MV-4-11 (cell line): ENCODE measurements at places on chromosomes 7 and 10.

DNA sequence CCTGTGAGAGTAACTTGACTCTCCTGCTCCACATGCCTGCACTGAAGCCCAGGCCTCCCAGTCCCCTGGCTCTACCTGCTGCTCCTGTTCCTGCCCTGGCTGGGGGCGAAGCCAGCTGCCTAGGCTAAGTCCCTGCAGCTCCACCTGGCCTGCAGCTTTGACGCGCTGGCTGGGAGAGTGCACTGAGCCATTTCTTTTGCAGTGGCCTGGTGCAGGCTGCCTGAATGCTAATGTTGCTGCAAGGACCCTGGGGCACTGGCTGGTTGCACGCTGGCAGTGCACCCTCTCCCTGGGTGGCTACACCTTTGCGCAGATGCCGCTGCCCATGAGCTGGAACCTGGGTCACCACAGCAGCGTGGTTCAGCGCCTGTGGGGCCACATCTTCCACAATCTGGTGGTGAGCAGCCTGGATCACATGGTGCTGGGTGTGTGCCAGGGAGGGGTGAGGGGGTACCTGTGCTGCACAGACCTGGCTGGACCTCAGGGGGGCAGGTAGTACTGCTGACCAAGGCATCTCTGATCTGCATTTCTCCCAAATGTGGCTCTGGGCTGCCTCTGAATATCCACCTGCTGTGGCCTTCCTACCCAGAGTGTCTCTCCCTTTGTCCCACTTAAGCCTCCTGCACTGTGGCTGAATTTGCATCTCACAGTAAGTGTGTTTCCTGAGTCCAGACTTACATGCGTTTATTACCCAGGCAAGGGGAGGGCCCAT, 20.0 kb downstream of the IMPDH1 start:
- no peak for DNase-seq

DNA sequence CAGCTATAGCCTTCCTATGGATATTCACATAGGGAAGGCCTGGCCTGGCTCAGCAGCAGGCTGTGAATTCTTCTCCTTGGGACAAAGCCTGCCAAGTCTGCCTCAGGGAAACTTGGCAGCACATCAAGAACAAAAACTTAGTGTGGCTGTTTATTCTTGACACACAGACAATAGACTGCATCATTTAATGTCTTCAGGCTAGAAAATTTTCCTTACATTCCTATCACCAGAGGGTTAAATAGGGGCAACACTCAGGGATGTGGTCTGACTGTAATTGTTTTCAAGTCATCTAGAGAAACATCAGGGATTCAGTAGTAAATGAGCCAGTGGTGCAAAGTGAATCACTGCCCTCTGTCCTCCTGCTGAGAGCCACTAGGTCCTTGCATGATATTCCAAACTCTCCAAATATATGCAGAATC, 137.3 kb downstream of the SEMA3C start:
- DNase-seq: no peak

GRCh38 chr7:43454936-43455518, 127.9 kb upstream of the STK17A start:
- DNase-seq: peak; percentile 57

DNA sequence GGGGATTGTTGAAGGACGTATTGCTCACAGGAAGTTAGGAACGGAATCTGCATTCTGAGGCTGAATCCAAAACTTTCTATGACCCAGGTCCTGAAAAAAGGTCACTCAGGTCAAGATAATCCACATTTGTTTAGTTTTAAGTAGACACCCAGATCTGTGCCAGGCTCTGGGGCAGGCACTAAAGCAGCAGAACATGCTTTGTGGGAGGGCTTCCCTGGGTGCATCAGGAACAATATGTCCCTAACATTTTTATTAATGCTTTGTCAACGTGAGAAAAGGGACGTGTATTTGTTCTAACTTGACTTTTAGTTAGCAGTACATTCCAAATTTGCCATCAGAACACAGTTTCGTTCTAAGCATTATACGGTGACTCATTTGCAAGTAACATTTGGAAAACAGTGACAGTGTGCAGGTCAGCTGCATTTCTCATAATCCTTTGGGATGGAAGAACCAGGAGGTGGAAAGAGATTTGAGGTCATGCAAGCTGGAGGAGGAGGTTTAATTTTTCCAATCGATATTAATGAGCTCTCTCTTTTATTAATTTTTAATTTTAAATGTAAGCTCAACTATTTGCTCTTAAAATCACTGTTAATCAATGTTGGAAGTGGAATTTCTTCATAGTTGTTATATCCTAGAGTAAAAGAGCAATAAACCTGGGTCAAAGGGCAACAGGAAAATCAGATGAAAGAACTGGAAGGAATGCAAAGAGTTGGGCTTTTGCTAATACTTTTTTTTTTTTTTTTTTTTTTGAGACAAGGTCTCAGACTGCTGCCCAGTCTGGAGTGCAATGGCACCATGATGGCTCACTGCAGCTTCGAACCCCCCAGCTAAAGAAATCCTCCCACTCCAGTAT, 35.0 kb downstream of the TAS2R41 start:
- no peak for DNase-seq

DNA sequence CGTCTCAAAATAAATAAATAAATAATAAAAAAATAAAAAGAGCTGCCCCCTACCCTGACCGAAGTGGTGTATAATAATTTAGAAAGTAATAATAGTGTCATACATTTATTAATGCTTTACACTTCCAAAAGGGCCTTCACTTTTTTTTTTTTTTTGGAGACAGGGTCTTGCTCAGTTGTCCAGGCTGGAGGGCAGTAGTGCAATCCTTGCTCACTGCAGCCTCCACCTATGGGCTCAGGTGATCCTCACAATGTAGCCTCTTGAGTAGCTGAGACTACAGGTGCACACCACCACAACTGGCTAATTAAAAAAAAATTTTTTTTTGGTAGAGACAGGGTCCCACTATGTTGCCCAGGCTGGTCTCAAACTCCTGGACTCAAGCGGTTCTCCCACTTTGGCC, 1.4 kb downstream of the FAM149B1 start:
- no peak for DNase-seq

DNA sequence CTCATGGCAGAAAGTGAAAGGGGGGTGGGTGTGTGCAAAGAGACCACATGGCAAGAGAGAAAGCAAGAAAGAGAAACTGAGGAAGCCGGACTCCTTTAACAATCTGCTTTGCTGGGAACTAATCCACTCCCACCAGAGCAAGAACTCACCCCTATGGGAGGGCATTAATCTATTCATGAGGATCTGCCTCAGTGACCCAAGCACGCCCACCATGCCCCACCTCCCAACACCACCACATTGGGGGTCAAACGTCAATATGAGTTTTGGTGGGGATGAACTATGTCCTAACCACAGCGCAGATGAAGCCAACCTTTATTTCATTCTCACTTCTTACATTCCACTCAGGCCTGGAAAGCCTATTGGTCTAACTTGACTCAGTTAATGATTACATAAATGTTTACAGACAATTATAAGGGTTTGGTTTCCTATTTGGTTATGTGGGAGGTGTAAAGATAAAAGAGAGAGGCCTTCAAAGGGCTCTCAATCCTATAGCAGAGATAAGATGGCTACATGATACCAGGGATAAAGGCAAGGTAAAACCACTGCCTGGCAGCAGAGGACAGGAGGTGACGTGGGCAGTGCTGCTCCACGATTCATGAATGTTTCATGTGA, 601.8 kb downstream of the PARD3 start:
- DNase-seq: no peak

- DNase-seq: no peak
Observed at GRCh38 chr7:111018447-111018846, 72.5 kb upstream of the LRRN3 start.
